ENCODE measurements at places on chromosomes 7 and 10.

- DNase-seq = no peak
These were observed 69.4 kb upstream of the PDLIM1 start for GRCh38 chr10:95360122-95360714.

- DNase-seq = no peak
These were observed 49.6 kb upstream of the TOMM7 start for GRCh38 chr7:22872096-22872807.

- peak; percentile 11 for DNase-seq
These were observed 6.3 kb downstream of the IFT22 start for GRCh38 chr7:101315336-101315735.

DNA sequence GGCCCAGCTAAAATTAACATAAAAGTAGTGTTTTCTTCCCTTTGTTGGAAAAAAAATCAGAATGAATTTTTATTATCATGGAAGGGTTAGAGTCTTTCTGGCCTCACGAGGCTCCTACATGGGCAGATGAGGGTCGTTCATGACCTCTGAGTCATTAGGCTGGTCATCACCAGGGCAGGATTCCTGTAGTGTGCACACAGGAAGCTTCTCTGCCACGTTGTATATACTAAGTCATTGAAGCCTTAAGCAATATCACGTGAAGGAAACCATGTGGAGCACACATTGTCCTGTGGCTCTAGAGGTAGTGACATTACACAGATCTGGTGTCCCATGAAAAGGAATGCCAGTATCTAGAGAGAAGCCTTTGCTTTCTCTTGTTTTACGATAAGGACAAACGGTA, 84.7 kb upstream of the C1QL3 start:
- DNase-seq = no peak

- DNase-seq = no peak
These were observed 124.0 kb downstream of the IQUB start for GRCh38 chr7:123410273-123410904.

- peak; percentile 33 for DNase-seq
These were observed 701 bp upstream of the GBX1 start for GRCh38 chr7:151168003-151168786.

- no peak for DNase-seq
These were observed 40.8 kb upstream of the HSPA12A start for GRCh38 chr10:116783011-116783655.

- DNase-seq = no peak
These were observed 37.2 kb upstream of the PDLIM1 start for GRCh38 chr10:95328013-95328412.

GRCh38 chr10:114839901-114840300, 18.3 kb downstream of the FHIP2A start:
- no peak for DNase-seq

DNA sequence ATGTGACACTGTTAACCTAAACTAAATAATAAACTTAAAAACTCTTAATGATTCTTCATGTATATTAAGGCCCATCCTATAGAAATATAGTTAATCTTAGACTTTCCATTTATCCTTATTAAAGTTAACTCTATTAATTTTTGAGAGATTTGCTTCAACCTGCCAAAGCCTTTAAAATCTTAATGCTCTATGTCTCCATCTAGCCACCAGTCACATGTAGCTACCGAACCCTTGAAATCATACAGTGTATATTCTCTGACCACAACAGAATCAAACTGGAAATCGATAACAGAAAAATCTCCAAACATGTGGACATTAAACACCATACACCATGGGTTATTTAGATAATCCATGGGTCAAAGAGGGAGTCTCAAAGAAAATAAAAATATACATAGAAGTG, 51.9 kb downstream of the ASZ1 start:
- DNase-seq = no peak

DNA sequence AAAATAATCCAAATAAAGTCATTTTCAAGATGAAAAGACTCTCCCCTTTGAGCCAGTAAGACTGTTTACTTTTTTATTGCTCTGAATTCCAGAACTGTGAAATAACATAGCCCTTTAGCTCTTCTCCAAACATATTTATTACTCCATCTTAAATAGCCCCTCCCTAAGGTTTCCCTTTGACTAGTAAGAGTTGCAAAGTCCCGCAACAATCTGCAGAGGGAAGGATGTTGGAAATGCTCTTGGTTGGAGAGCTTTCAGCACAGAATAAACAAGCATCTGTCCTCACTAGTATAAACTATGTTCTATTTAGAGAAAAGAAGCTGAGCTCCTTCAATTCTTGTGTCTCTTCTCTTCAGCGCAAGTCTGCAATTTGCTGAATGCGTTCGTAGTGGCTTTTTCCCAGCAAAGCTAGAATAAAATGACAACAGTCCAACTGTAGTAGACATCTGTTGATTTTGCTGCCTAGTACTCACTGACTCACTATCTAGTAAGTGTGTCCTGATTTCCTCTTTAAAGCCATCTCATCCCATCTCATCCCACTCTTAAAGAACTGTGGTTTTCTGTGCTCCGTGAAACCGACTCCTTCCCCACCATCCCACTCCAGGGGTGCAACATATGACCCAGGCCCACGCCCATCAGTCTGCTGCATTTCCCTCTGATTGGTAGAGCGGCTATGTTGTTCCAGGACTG, 104.0 kb downstream of the FAM107B start:
- no peak for DNase-seq

- no peak for DNase-seq
These were observed 18.9 kb downstream of the PLEKHS1 start for GRCh38 chr10:113770346-113770745.
